ENCODE measurements at places on chromosomes 2 and 18.

GRCh38 chr2:235658351-235659174 lies 164.7 kb downstream of the AGAP1 start:
- no peak for DNase-seq

- no peak for DNase-seq
These were observed 9.3 kb downstream of the RMC1 start for GRCh38 chr18:23512641-23513040.

GRCh38 chr2:24971536-24972314 lies at the start of gene DNAJC27:
TSS of gene DNAJC27 (minus strand) at chr2:24971955. CDS start at chr2:24971904, 51 bp downstream.
- DNase-seq: peak; percentile 86

- DNase-seq: no peak
These were observed 36.4 kb downstream of the PAX8 start for GRCh38 chr2:113242327-113242726.

- DNase-seq: no peak
These were observed 166.5 kb downstream of the SLC8A1 start for GRCh38 chr2:40285391-40285790.

DNA sequence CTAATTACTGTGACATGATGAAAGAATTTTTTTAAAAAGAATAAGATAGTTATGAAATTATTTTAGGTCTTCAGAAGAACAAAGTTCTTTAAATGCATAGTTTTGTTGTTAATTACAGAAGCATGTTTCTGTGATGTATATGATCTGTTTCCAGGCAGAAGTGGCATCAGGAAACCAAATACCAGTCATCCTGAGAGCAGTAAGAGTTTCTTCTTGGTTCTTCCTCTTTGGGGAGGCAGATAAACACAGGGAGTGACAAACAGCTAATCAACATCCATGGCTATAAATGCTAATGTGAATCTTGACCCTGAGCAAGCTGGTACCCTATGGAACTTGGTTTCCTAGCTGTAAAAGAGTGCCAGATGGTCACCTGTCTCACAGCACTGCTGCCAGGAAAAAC lies 29.2 kb downstream of the WIPF1 start:
- DNase-seq: no peak

DNA sequence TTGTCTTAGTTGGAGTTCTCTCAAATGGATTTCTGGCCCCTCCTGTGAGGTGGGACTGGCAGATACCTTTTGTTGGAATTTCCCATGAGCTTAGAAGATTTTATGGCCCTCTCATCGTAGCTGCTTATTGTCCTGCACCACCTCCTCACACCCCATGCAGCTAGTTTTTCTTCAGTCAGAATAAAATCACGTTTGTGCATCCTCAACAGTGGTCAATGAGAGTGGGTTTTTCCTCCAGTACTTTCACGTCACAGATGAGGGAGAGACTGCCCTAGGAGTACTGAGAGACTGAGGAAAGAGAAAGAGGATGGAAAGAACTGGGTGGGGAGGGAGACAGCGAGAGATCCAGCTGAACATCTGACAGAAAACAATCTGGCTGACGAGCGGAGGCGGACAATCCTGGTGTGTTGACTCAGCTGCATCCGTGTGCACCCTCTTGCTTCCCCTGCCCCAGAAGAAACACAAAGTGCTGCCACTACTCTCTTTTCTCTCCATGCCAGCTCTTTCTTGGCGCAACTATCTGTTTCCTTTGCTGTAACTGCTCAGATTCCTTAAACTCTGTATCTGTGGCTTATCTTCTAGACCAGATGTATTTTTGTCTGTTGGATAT lies 7.4 kb downstream of the RAPGEF4 start:
- no peak for DNase-seq

- DNase-seq: no peak
These were observed 1.1 kb downstream of the PID1 start for GRCh38 chr2:229269941-229270340.

GRCh38 chr2:32136097-32136496 lies 29.6 kb upstream of the SLC30A6 start:
- no peak for DNase-seq

- no peak for DNase-seq
These were observed 219.4 kb upstream of the SIX3 start for GRCh38 chr2:44722026-44722625.

- DNase-seq: no peak
These were observed 9.4 kb upstream of the MOB1A start for GRCh38 chr2:74188018-74188601.

GRCh38 chr18:54769526-54770464 lies 58.5 kb upstream of the RAB27B start:
- no peak for DNase-seq

- no peak for DNase-seq
These were observed 12.6 kb downstream of the LDLRAD4 start for GRCh38 chr18:13231151-13231550.

DNA sequence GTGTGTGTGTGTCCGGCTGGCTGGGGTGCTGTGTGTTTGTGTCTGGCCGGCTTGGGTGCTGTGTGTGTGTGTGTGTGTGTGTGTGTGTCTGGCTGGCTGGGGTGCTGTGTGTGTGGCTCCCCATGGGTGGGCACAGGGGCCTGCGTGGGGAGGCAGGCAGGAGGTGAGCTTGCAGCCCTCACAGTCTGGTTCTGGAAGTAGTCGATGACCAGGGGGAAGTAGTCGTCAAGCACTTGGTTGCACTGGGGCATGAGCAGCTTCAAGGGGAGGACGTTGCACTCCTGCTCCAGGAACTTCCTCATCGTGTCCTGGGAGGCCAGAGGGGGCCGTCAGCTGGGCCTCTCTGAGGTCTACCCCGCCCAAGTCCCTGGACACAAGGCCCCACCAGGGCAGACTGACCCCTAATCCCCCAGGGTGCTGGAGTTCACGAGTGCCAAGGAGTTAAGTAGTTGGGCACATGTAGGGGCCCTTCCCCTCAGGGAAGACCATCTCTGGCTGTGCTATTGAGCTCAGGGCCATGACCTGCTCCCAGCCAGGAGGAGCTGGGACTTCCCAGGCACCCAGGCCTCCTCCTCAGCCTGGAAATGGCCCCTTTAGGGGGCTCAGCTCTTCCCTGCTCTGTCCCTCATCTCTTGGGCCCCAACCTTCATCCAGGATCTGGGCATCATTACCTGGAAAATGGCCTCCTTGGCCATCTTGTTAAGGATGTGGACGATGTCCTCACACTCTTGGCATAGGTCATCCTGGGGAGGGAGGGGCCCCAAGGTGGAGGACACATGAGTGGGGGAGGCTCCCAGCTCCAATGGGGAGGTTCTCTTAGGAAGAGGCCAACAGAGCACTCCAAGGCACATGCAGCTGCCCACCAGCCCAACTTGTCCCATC lies 1.3 kb downstream of the SFTPB start:
- no peak for DNase-seq

- DNase-seq: no peak
These were observed 360.1 kb downstream of the DCC start for GRCh38 chr18:52700116-52700515.

DNA sequence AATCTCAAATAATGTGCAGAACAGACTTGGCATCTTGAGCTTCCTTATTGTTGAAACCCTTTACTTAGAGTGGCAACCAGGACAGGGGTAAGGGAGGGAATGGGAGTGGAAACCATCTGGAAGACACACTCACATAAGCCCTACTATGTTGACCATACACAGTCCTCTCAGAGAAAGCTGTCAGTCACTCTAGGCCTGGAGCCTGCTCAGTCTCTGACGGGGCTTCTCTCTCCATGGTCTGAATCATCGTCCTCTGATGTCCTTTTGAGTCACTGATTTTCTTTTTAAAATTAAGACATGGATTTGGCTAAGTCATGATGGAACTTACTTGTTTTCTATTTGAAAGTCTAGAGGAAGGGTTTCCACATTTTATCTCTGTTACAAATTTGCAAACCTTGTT lies 74.0 kb downstream of the MYO1B start:
- no peak for DNase-seq

GRCh38 chr2:42902939-42903709 lies 110.7 kb upstream of the HAAO start:
- DNase-seq: no peak

GRCh38 chr18:3688690-3689089 lies 238.7 kb downstream of the TGIF1 start:
- no peak for DNase-seq

DNA sequence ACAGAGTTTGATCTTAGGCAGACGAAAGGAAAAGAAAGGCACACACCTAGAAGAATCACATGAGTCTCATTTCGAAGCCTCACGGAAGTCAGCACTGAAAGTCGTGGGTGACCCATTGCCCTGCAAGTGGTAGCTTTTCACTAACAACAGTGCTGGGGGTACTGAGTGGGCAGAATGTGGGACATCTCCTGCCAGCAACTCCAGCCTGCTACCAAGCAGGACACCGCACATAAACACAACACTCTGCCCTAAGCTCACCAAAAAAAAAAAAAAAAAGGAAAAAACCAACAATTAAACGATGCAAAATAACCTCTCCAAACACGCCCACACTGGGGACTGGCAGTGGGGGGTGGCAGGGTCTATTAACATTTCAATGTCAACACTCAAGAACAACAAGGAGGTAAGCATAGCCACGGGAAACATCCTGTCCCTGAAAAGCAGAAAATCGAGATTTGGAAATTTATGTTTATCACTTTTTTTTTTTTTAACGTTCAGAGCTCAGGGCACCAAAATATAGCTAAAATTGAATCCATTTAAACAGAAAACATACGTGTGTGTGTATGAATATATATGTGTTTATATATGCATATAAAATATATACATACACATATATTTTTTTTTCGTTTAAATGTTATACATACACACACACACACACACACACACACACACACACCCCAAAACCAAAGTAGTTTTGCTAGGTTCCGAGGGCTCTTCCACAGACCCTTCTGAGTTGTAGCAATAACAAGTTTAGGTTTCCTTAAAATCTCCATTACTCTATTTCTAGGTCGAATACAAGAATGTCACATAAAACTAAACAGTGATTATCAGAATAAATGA lies 2.2 kb downstream of the INO80D start:
- no peak for DNase-seq

DNA sequence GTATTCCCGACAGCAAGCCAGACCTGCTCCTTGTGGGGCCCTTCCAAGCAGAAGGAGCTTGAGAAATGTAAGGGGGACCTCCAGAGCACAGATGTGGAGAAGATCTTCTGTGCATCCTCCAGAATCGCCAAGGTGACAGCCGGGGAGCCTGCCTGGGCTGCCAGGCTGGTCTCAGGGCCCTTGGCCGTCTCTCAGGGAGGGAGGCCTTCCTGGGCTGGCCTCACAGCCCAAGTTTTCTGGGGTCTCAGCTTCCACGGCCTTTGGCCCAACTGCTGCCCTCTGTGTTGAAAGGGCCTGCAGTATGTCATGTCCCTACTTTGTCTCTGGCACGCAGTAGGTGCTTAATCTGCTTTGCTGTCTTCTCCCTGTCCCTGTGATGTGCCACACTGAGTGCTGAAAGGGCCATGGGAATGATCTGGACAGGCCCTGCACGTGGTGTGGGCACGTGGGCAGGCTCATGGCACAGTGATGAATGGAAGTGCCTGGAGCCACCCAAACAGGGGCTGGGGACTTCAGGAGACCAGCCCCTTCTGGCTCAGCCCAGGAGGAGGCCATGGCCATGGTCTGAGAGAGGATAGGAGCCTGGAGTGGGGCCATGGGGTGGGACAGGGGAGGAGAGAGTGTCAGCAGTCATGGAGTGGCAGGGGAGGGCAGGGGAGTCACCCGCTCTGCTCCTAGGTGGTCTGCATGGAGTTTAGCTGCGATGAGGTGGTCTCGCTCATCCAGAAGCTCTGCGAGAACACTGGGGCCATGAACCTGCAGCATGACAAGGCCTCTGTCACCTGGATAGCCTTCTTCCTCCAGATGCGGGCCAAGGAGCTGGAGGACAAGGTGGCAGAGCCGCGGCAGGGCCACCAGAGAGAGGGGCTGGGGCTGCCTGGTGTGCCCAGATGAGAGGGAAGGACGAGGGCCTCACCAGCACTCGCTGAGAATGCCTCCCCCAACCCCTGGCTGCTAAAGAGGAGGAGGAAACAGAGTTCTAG lies 35.4 kb downstream of the HJURP start:
- no peak for DNase-seq

DNA sequence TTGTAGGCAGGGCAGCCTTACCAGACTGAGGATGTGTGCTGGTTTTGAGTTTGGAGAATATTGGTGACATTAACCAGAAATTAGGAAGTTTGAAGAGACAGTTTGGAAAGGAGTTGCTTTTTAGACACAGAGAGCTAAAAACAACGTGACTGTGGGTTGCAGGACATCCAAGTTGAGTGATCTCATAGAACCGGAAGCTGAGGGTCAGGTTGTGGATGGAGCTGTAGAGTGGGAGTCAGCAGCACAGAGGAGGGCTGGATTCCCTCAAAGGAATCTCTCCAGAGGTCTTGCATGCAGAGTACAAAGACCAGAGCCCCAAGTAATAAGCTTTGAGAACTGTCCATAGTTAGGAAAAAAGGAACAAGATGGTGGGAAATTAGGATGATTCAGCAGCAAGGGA lies 9.3 kb downstream of the MAPRE3 start:
- no peak for DNase-seq

- no peak for DNase-seq
These were observed 247.0 kb downstream of the DOK6 start for GRCh38 chr18:69647702-69648101.

GRCh38 chr2:226475650-226476049 lies 324.0 kb downstream of the IRS1 start:
- no peak for DNase-seq

GRCh38 chr2:204483608-204484081 lies 61.6 kb upstream of the PARD3B start:
- DNase-seq: peak; percentile 13

DNA sequence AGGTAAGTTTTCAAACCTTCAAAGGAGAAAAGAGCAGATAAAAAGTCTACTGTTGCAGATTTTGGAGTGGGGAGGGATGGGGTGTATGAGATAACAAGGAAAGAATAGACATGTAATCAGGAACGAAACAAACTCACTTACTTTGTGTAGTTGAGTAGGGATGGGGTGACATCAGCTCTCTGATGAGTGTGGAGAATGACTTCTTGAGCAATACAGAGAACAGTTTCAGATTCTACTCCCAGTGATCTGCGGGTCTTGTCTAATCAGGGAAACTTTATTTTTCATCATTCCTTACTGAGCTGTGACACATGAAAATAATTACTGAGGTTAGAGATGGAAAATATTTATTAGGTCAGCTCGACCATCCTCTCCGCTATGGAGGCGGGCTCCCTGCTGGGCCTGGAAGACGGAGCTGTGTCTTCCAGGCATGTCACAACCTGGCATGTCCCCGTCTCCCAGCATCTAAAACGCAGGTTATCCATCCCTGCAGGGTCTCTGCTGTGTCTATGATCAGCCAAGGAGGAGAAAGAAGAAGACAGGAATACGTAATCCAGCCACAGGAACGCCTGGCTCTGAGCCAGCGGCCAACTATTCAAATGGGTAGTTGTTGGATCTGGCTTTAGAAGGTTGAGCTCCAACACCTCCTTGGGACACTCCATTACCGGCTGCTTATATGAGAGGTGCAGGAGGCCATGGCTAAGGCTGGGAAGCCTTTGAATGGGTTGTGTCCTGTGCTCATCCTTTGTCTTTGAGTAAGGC lies 99.0 kb upstream of the SATB2 start:
- DNase-seq: no peak

GRCh38 chr2:48221846-48222516 lies 308.0 kb upstream of the STON1 start:
- DNase-seq: peak; percentile 24

- DNase-seq: no peak
These were observed 63.1 kb upstream of the LYPD1 start for GRCh38 chr2:132733094-132733493.

All from HuH-7.5 (cell line).